ENCODE measurements at places on chromosomes 2 and 18.

DNA sequence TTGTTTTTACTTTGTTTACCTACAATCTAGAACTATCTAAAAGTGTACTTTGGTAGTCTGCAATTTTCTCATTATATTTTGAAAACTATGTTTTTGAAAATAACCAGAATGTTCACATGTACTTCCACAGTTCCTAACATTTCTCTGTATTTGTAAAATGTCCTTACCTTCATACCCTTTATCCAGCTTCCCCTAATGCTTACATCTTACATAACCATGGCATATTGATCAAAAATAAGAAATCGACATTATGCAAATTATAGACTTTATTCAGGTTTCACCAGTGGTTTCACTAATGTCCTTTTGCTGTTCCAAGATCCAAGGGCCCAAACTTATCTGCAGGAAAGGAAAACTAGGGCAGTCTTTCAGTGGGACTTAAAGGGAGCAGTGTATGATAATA lies 114.1 kb downstream of the PLEKHM3 start:
- DNase-seq: no peak

- no peak for DNase-seq
Measured at GRCh38 chr2:200222791-200223190, 83.7 kb upstream of the SPATS2L start.

DNA sequence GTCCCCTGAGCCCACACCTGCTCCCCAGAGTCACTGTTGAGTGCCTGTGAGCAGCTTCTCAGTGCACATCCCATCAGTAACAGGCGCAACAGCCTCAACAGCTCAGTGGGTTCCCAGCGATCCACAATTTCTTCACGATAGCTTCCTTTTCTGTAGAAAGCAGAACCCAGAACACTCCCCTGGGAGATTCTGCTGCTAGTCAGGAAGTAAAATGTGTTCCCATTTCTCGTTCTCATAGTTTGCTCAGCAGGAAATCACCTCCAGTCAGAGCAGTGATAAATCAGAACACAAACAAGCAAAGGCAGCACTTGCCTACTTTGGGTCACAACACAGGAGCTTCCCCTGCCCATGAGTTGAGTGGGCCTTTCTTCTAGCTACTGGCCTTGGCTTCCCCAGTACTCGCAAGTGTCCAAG lies 48.9 kb upstream of the ATG16L1 start:
- DNase-seq: no peak

DNA sequence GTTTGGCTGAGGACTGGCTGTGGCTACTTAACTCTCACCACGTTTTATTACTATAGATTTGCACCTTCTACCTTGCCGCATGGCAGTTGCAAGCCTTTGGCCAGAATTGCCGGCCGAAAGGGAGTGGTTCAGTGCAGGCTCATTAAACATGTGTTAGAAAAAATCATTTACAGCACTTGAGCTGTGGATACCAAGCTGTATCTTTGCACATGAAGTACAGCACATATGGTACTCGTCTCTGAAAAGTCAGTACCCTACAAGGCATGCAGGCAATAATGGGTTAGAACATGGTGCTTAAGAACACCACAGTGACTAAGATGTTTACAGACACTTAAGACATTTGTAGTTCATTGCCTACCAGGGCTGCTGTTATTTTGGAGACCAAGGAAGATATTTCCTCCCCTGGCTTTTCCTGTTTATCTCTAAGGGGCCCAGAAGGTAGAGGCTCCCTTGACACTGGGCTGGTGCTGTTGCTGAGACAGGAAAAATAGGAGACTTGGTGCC lies 103.1 kb downstream of the ZNF532 start:
- no peak for DNase-seq

DNA sequence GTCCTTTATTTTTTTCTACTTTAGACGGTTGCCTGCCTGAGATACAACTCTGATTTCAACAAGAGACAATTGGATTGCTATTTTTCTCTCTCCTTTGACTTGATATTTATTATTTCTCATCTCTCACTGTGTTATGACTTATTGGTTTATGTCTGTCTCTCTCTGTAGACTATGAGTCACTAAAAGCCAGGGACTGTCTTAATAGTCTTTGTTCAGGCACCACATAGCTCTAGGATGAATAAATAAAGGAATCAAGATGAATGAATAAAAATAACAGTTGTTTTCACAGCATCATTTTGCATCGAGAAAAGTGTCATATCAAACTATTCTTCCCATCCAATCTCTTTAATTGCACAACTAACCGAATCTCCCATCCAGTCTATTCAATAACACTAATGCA lies 31.4 kb upstream of the CD28 start:
- DNase-seq: no peak

DNA sequence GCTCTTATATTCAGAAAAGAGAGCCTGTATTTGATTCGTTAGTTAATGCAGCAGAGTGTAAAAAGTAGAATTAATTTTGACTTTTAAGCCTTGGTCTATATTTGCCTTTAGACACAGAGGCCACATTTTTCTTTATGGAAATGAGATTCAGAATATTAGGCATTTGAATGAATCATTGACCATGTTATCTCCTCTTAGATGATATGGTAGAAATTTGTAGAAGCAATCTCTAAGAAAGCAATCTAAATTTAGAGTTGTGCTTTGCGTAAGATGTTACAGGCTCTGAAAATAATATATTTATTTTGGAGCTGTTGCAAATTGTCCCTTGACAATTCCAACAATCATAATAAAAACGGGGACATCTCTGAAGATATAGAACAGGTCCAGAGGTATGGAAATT lies 68.3 kb upstream of the ST6GAL2 start:
- DNase-seq: no peak

DNA sequence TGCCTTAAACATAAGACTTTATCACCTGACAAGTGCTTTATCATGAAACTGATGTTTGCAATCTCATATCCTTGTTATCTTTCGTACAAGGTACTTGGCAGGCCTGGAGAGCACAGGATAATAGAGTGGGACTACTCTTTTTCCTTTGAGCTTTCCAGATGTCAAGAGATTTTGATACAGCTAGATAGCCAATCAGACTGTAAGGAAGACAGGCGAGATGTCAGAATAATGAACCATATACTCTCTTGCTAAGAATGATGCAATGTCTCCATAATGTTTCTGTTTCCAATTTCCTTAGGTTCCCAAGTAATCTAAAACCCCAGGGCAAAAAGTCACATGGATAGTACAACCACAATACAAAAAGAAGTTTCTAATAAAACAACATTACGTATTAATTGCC lies 313.1 kb downstream of the PDE11A start:
- DNase-seq: no peak

- DNase-seq: no peak
Measured at GRCh38 chr2:126936219-126936723, 37.6 kb downstream of the TEX51 start.

DNA sequence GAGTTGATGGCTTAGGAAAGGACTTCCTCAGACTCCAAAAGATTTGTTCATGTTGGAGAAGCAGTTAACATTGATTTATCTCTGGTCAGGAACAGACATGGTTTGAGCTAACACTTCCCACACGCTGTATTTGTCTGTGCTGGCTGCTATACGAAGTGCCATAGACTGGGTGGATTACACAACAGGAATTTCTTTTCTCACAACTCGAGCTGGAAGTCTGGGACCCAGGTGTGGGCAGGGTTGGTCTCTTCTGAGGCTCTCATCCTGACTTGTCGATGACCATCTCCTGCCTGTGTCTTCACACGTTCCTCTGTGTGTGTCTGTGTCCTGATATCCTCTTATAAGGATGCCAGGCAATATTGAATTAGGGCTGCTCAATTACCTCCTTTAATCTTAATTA lies 163.4 kb upstream of the BCL2L11 start:
- DNase-seq: no peak

All from activated T-helper 1 cell treated with Interleukin-2 at 50 U/mL for 16 hours (primary cell).